ENCODE measurements at places on chromosomes 5 and 9. TPM values are rescaled to one million over a fixed set of nuclear protein-coding genes. Genes with fewer than 3 reads are reported as not detected.
A peak's percentile ranks its signal among the peaks of the same experiment; 100 is the strongest.

- no peak for DNase-seq
Measured at GRCh38 chr5:170480260-170480659, 23.6 kb upstream of the KCNIP1 start.

- no peak for DNase-seq
Measured at GRCh38 chr5:135465391-135466122, 13.4 kb upstream of the TIFAB start.

ENC1 gene
- total RNA-seq = 46.6 TPM

DNA sequence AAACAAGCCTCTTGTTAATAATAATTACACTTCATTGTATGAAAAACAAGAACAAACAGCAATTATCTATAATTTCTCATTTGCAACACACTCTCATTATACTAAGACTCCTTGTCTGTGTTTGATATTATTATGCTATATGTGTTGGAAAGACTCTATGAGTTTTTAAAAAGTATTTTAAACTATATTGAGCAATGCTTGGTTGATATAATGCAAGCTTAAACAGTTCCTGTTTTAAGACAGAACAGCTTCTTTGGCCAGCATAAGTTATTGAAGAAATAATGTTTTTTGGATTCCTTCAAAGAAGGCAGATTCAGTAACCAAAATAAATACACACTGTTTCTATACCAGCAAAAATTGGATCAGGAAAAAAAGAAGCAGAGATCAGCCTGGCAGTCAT is 871.4 kb downstream of the MAT2B start:
- DNase-seq = no peak

FRRS1L gene
- not detected for total RNA-seq

GPX8 gene
- total RNA-seq = 129 TPM

- DNase-seq = no peak
Measured at GRCh38 chr9:36316611-36317317, 58.5 kb upstream of the GNE start.

DNA sequence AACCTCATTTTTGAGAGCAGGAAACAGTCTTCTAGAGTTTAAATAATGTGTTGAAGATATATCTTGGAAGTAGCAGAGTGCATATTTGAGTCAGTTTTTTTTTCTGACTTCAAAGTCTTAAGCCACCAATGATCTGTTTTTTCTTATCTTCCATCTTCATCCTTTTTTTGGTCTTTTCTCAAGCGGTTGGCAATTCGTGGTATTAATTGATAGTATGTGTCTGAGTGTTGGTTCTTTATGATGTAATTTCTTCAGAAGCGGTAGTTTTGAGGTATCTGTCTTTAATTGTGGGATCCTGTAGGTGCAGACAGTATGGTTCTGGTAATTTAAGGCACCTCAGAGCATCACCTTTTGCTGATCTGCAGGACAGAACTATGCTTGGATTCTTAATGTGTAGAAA is 3.9 kb downstream of the CSNK1G3 start:
- DNase-seq = no peak

SPOCK1 gene
- total RNA-seq = 5.9 TPM

ENTPD8 gene
- total RNA-seq = 0.08 TPM

GRCh38 chr5:53983568-53984460 is 326.6 kb downstream of the ARL15 start:
- DNase-seq = peak; percentile 39

- no peak for DNase-seq
Measured at GRCh38 chr5:127840809-127841208, 137.6 kb downstream of the CCDC192 start.

DNA sequence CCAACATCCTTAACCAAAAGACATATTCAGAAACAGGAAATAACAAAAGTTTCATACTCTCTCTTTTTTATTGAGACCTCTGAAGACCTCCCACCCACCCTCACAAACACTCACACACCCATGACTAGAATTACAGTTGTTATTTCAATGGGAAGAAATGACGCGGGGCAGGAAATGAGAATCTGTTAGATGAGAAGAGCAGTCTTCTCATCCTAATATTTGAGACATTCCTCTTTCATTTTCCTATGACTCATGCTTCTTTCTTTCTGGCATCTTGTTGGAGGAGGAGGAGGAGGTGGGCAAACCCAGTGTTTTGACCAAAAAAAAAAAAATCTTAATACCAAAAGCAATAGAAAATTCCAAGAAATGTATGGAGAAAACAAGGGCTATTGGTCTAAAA is 179.5 kb upstream of the TARS1 start:
- DNase-seq = no peak

FOXE1 gene
- not detected for total RNA-seq

GRCh38 chr9:125785248-125785751 is 38.1 kb downstream of the PBX3 start:
- DNase-seq = no peak

DNA sequence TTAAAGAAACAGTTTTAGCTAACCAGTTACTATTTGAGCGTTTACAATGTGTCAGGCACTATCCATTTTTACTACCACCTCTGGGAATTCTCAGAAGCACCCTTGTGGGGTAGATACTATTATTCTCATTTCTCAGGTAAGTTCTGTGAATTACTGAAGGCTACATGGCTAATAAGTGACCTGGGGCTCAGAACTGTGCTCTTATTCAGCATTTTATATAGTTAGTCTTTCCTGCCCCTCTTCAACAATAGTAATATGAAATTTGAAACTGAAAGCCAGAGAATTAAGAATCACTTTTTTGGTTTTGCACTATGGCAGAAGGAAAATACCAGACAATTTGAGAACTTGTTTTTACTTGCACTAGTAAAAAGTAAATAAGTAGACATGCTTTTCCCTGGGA is 11.8 kb downstream of the ELL2 start:
- DNase-seq = no peak

- no peak for DNase-seq
Measured at GRCh38 chr9:37675661-37676060, 24.9 kb downstream of the FRMPD1 start.

DNA sequence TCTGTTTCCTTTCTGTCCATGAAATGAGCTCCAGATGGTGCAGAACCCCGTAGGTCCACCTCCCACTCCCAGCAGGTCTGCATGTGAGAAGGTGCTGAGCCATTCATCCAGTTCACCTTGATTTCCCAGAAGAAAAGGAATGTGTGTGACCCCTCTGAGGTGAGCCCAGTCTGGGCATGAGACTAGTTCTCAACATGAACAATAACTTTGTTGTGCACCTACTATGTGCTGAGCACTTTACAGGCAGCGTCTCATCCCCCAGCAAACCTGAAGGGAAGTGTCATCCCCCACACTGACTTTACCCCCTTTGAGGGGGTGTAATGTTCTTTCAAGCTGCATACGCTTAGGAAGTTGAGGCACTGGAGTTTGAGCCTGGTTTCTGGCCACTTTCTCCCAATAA is 61.4 kb downstream of the SMIM23 start:
- no peak for DNase-seq

TMEFF1 gene
- 1.2 TPM for total RNA-seq

DNA sequence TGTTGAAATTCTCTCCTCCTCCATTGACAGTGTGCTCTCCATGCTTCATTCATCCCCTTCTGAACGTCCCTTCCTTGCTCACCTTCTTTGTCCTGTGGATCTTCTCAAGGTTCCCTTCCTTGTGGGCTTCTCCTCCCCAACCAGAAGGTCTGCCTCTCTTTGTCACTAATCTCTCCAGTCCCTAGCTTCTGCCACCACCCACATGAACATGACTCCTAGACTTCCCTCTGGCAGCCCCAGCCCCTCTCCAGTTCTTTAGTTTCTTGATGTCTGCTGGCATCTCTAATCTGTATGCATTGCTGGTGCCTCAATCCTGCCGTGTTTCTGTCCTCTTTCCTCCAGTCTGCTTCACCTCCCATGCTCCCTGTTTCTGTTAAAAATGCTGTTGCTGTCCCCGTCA is 79.3 kb downstream of the ARHGAP26 start:
- DNase-seq = no peak

TRIM7 gene
- total RNA-seq = 0.27 TPM

PCDHGC4 gene
- 0.10 TPM for total RNA-seq

DNA sequence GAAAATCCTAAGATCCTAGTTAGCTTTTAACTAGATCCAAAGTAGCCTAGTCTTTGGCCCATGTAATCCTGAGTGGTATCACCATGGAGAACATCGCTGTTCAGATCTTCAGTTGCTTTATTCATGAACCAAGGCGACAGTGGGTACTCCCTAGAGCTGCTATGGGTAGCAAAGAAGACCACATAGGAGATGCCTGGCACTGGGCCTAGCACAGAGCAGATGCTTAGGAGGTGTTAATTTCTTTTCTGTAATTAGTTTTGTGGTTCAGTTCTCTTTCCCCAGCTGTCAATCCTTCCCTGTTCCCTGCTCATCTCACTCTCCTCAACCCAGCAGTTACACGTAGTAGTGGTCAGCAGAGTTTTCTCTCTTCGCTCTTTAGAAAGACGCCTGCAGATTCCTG is 9.3 kb downstream of the CAST start:
- no peak for DNase-seq

DNAI1 gene
- 0.27 TPM for total RNA-seq

DNA sequence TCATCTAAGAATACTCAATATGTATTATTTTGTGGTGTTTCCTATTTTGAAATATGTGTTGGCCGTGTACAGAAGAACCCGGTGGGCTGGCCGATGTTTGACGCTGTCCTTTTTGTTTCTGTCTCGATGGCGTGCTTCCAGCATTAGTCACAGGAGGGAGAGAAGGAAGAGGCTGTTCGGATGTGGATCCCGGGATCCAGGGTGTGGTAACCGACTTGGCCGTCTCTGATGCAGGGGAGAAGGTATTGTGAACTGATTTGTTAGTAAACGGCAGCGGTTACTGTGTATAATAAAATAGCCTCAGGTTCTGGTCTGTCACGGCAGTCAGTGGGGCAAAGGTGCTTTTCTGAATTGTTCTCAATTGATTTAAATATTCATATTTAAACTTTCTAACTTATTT is 275.0 kb downstream of the ARHGEF28 start:
- DNase-seq = peak; percentile 68

DNA sequence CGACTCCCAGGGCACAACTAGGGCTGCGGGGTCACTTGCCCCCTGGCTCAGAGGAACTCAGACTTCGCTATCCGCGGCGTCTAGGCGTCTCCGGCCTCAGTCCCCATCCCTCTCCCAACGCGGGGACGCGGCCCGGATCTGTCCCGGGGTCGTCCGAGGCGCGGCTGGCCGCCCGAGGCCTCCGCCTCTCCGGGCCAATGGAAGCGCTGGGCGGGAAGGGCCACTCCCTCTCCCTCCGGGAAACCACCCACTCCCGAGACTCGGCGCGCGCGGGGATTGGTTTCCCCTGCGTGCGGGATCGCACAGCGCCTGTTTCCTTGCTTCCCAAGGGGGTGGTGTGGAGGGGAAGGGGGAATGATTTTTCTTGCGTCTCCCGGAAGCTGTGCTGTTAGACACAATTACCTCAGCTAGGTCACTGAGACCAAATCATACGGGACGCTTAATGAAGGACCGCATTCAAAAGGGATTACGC is 38.3 kb downstream of the NR2F1 start:
- peak; percentile 79 for DNase-seq

GRCh38 chr5:29811914-29812679 is 1381.4 kb upstream of the CDH6 start:
- peak; percentile 35 for DNase-seq

ZNF879 gene
- 0.76 TPM for total RNA-seq

GRCh38 chr5:82465235-82465634 is 187.1 kb upstream of the RPS23 start:
- DNase-seq = peak; percentile 11

- no peak for DNase-seq
Measured at GRCh38 chr5:74231697-74232096, 408.8 kb downstream of the ENC1 start.

RGMB gene
- 9.2 TPM for total RNA-seq

- no peak for DNase-seq
Measured at GRCh38 chr9:98603821-98604383, 104.8 kb downstream of the GABBR2 start.

- DNase-seq = no peak
Measured at GRCh38 chr5:642481-642880, 30.3 kb downstream of the CEP72 start.

TMEM167A gene
- total RNA-seq = 175 TPM

DNA sequence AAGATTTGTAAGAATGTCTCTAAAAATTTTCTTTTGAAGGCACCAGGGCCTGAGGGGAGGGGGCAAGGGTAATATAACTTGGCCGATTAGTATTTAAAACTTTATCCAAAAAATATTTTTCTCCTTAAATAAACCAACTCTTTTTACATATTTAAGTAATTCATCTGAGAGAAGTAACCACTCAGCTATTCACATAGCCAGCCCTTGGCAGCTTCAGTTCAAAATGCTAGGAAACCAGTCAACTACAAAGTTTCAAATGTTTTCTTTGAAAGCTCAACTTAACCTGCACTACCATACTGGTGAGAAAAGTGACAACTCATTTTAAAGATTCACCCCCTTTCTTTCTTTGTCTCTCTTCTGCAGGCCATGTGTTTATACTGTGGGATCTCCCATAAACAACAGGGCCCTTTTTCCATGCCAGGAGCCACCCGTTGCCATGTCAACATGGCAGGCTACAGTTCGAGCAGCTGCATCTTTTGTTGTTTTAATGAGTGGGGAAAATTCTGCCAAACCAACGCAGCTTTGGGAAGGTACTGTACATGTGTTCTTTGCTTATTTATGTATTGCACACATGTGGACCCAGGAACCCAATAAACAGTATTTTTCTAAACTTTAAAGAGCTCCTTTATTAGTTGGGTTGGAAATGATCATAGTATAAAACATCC is 46.3 kb downstream of the AOPEP start:
- DNase-seq = peak; percentile 81

DNA sequence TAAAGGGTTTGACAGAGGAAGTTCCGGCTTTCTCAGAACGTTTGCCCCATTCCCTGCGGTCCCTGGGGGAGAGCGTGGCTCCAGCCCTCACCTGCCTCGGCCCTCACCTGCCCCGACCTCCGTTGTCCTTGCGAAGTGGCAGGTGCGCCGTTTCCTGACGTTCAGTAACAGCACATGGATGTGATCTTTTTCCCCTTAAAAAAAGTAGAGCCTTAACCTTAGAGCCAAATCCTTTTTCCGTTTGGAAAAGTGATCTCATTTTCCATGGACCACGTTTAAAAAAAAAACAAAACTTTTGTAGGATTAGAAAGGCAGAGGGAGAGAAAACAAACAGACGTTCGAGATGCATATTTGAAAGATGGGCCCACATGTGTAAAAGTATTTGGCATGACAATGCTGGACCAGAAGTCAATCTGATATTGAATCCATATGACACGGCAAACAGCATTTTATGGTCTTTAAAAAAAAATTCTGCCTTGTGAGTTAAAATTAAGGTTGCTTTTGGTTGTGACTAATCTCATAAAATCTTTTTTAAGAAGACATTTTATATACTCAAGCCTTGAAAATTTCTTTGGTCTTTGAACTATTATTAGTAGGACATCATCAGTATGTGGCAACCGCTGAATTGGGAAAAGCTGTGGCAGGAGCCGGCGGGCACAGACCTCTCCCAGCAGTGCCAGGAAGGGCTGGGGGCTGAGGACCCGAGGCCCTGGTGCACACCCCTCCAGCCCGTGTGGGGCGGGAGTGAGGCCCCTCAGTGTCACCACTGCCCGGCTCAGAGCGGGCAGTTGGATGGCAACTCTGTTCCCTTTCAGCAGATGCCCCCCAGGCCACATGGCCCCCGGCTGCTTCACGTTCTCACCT is 42.5 kb upstream of the EXOC3 start:
- DNase-seq = no peak

All from H4 (cell line).